Hematopoietic multipotent progenitor cell treated with erythropoietin and hydrocortisone succinate and interleukin-3 and kit ligand, for 6 days (in vitro differentiated cells): ENCODE measurements at places on chromosomes 1 and 21.
A peak's percentile ranks its signal among the peaks of the same experiment; 100 is the strongest.

GRCh38 chr1:229853751-229854150 lies 213.3 kb upstream of the GALNT2 start:
- no peak for DNase-seq

DNA sequence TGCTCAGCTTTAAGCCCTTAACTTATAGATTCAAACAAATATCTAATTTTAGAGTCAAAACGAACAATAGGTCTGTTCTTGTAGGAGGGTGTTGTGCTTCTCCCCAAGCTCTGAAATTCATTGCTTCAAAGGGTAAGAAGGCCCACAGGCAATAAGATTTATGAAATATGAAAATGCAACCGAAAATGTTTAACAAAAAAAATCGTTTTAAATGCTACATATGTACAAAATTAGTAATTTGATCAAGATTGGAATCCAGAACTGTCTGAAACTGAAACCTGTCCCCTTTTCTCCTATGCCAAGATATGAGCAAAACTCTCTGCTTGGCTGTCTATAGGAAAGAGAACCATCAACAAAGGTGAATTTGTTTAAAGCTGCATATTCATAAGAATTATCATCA lies 534.3 kb downstream of the PLPP3 start:
- no peak for DNase-seq

DNA sequence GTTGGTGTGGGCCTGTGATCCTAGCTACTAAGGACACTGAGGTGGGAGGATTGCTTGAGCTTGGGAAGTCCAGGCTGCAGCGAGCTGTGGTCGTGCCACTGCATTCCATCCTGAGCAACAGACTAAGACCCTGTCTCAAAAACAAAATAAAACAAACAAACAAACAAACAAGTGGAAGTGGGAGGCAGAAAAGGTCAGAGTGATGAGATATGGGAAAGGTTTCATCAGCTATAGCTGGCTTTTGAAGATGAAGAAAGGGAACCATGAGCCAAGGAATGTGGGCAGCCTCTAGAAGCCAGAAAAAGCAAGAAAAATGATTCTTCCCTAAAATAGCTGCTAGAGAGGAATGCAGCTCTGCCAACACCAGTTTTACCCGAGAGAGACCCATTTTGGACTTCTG lies 10.6 kb upstream of the NUCKS1 start:
- no peak for DNase-seq

GRCh38 chr1:156948708-156949107 lies 28.3 kb downstream of the LRRC71 start:
- DNase-seq, result no peak

GRCh38 chr1:53135735-53136114 lies 6.7 kb downstream of the SLC1A7 start:
- peak; percentile 41 for DNase-seq

GRCh38 chr1:12518931-12519692 lies 98.9 kb downstream of the DHRS3 start:
- no peak for DNase-seq

DNA sequence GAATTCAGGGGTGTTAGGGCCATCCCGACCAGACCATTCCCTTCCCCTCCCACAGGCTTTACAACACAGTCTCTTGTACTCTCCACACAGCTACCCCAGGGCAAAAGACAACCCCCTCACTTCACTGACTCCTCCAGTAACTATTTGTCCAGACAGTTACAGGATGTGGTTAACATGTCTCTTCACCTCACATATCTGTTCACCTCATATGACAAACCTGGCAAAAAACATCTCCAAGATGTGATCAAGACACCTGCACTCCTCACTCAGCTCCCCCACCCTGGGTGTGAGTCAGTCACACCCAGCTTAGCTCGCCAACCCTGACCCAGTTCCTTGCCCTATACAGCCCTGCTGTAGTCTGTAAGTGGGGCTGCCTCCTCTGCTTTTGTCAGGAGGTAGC lies 490.5 kb upstream of the CHRM3 start:
- DNase-seq, result no peak

GRCh38 chr1:2088458-2088857 lies 38.2 kb downstream of the PRKCZ start:
- DNase-seq, result no peak

GRCh38 chr1:17617787-17618557 lies 78.5 kb downstream of the ARHGEF10L start:
- DNase-seq, result no peak

- DNase-seq, result no peak
These were observed 207.6 kb downstream of the ROR1 start for GRCh38 chr1:63981408-63981773.

DNA sequence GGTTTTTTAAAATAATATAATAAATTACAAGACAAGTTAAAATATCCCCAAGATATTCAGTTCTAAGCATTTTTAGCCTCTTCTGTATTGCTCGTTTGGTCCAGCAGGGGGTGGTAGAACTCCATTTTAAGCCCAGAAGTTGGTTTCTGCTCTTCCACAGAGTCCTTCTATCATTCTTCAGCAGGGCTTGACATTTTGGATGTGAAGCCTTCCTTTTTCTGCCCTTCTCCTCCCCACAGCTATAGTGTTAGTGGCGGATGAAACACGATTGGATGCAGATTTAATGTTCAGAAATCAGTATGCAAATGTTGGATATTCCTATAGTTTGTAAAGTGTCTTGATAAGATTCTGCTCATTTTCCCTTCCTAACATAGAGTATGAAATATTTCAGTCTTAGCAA lies 1.4 kb downstream of the NCAM2 start:
- peak; percentile 64 for DNase-seq

DNA sequence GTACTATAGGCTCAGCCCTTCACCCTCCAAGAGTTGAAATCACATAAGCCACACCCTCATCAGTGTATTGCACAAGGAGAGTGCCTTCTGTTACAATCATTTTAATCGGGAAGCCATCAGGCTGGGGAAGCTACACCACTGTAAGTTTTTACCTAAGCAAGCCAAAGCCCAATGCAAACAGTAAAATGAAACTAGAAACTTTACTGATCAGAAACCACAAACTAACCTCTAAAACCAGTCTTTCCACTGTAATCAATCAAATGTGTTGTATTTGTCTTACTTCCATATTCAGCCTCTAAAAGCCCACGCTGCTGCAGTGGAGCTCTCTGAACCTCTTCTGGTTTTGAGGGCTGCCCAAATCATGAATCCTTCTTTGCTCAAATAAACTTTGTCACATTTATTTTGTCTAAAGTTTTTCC lies 26.2 kb downstream of the CAPN8 start:
- peak; percentile 34 for DNase-seq

GRCh38 chr1:18820791-18821641 lies 38.4 kb downstream of the TAS1R2 start:
- DNase-seq, result peak; percentile 67

DNA sequence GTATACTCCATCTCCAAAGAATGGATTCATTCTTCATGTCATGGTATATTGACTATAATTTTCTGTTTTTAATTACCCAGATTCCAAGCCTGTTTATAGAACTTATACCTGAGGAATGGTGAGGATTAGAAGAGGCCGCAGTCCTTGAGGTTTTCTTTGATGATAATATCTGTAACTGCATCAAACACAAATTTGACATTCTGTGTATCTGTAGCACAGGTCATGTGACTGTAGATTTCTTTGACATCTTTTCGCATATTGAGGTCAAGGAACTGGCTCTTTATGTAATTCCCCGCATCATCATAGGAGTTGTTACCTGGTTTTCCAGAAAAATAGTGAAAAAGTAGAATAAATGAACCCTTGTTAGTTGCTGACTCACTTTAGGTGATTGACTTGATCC lies 16.2 kb downstream of the GNAT2 start:
- DNase-seq, result no peak

GRCh38 chr1:227945891-227946623 lies 1.7 kb downstream of the WNT9A start:
- DNase-seq, result peak; percentile 38

- DNase-seq, result peak; percentile 87
These were observed 22.4 kb downstream of the STPG1 start for GRCh38 chr1:24390924-24391782.

- no peak for DNase-seq
These were observed 54.4 kb downstream of the DISC1 start for GRCh38 chr1:231681006-231681405.

- no peak for DNase-seq
These were observed 11.9 kb downstream of the RPL5 start for GRCh38 chr1:92843429-92844352.

GRCh38 chr1:36303244-36303643 lies 2.9 kb upstream of the SH3D21 start:
- DNase-seq, result no peak

GRCh38 chr1:27113861-27114260 lies 41.1 kb downstream of the SLC9A1 start:
- DNase-seq, result no peak

- no peak for DNase-seq
These were observed 11.6 kb upstream of the AHDC1 start for GRCh38 chr1:27615346-27616192.

GRCh38 chr1:67359592-67359991 lies 51.9 kb downstream of the IL12RB2 start:
- no peak for DNase-seq

- peak; percentile 6 for DNase-seq
These were observed 138.9 kb downstream of the LHX8 start for GRCh38 chr1:75273110-75273509.

GRCh38 chr1:2878591-2878990 lies 77.1 kb upstream of the TTC34 start:
- no peak for DNase-seq

DNA sequence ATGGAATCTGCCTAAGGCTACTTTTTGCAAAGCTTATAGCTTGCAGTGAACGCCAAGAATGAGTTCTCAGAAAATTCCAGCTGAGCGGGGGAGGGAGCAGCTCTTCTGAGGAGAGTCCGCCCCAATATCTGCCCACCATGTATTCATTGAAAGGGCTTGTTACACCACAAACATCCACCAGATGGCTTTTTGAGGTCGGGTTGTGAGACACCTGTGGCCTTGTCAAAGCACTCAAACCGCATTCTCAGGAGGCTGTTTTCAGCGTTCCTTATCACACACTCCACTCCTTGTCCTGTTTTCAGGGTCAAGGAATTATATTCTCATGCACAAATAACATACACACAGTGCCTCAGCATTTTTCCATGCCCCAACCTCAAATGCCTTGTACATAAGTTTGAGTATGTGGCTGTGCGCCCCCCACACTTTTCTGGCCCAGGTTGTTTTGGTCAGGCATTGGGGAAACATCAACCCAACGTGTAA lies 3.9 kb upstream of the C4BPB start:
- DNase-seq, result peak; percentile 92

- no peak for DNase-seq
These were observed 23.5 kb upstream of the LRRC47 start for GRCh38 chr1:3819771-3820200.

- DNase-seq, result peak; percentile 41
These were observed 47.0 kb upstream of the SLC2A1 start for GRCh38 chr1:43005460-43006361.

GRCh38 chr1:224373008-224373590 lies 16.4 kb downstream of the CNIH4 start:
- no peak for DNase-seq

GRCh38 chr1:21229246-21230000 lies 52.7 kb upstream of the EIF4G3 start:
- DNase-seq, result no peak

DNA sequence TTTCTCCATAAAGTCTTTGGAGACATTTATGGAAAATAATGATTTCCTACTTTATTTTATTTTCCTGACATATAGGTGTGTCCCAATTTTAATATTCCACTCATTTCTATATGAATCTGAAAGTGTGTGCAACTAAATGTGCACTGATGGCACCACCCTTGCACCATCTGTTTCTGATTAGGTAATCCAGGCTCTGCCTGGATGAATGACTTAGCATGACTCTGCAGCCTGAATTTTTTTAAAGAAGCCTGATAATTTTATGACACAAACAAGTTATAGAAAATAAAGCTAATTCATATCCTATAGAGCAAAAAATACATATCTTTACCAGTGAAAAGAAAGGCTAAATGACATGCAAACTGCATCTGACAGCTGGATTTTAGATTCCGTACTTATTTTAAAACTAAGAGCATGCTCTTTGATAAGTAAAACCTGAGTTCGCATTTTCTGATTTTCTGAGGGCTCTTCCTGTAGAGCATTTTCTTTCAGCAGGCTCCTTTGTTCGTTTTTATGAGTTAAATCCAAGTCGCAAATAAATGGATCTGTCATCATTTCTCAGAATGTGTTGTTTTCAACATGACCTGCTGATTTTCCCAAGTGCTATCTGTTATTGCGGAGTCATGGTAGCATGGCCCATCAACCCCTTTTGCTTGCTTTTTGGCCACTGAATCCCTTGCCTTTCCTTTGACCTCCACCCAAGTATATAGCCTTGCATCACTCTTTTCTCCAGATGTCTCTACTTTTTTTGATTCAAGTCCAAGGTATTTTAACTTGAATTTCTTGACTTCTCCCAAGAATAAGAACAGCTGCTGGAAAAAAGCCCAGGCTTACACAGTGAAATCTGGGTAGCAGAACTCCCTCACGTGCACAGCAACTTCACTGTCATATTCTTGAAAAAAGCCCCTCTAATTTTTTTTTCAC lies 52.8 kb upstream of the LYPLAL1 start:
- peak; percentile 33 for DNase-seq

DNA sequence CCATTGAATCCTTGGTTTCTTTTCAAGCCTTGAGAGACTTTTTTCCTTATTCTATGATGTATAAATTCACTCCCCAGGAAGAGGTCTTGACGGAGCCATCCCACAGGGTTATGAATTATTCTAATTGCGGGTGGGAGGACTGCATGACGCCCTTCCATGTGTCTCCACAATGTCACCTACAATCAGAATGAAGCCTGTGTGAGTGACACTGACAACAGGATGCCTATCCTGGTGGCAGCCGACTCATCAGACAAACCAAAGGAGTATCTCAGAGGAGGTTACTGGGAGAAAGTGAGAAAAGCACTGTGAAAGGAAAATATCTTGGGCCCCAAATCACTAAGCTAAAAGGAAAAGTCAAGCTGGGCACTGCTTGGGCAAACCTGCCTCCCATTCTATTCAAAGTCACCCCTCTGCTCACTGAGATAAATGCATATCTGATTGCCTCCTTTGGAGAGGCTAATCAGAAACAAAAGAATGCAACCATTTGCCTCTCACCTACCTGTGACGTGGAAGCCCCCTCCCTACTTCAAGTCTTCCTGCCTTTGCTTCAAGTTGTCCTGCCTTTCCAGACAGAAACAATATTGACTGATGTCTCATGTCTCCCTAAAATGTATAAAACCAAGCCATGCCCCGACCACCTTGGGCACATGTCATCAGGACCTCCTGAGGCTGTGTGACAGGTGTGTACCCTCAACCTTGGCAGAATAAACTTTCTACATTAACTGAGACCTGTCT lies 98.4 kb downstream of the SMYD2 start:
- no peak for DNase-seq

DNA sequence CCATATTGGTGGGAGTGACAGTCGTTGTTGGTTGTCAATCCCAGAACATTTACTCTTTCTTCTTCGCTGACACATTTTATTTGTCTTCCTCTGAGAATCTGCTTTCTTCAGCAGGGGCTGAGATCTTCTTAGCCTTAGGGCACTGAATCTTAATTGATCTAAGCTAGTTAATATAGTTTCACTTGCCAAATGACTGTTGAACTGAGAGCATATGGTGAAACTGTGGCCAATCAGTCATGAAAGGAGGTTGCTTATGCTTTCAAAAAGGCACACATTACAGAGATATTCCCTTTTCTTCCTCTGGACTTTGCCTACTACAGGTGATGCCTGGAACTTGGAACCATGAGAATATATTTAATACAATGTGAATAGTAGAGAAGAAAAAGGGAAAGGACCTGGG lies 60.0 kb upstream of the KIAA0040 start:
- no peak for DNase-seq
